ENCODE measurements at places on chromosomes 5 and 9.

DNA sequence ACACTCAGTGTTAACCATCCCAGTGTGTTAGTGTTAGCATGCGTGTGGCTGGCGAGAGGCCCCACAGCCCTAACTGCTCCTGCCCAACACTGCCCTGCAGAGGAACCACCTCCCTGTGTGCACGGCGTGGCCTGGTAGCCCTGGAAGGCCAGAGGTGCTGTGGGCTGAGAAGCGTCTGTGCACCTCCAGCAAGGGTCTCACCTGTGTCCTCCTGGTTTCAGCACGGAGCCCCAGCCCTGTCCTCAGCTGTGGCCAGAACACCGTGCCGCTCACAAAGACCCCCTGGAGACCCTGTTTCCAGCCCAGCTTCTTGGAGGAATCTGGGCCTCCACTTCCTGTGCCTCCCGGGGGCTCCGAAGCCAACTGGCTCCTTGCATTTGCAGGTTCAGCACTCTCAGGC lies 56.1 kb upstream of the NRARP start:
- no peak for DNase-seq

GRCh38 chr5:92237896-92238295 lies 854.8 kb upstream of the ARRDC3 start:
- no peak for DNase-seq

GRCh38 chr5:115557667-115558387 lies 13.3 kb upstream of the FEM1C start:
- DNase-seq = no peak

GRCh38 chr5:154508114-154508513 lies 30.1 kb upstream of the HAND1 start:
- no peak for DNase-seq

- DNase-seq = no peak
Observed at GRCh38 chr5:42840842-42841567, 29.3 kb upstream of the SELENOP start.

DNA sequence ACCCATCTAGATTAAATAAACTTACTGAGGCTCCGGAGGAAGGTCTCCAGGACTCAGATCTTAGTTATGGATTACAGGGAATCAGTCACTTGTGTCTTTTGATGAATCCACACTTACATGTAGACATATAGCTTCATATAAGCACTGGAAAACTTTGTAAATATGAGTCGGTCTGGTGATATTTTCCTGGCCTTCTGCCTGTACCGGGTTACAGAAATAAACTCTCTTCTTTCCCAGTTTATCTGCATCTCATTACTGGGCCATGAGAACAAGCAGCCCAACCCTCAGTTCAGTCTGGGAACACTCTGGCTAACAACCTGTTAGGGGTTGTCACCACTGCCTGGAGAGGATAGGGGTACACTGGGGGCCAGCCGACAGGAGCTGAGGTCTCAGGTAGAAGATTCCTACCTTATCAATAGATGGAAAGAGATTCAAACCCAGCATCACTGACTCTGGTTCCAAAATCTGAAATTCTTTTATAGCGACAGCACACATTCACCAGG lies 59.1 kb downstream of the THBS4 start:
- no peak for DNase-seq

DNA sequence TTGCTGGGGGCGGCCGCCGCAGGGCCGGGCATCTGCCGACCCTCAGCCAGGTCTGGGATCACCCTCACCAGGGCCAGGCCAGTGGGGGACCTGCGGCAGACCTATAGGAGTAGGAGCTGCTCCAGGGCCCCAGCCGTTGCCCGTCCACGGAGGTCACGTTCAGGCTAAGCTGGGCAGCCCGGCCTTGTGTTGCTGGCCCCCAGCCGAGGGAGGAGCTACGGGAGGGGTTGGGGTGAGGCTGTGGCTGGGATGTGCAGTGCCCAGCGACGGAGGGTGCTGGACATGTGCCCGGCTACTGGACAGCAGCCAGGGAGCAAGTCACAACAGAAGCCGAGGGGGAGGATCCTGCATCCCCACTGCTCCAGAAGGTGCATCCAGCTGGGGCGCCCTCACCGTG lies 39.6 kb upstream of the SLC6A19 start:
- no peak for DNase-seq

DNA sequence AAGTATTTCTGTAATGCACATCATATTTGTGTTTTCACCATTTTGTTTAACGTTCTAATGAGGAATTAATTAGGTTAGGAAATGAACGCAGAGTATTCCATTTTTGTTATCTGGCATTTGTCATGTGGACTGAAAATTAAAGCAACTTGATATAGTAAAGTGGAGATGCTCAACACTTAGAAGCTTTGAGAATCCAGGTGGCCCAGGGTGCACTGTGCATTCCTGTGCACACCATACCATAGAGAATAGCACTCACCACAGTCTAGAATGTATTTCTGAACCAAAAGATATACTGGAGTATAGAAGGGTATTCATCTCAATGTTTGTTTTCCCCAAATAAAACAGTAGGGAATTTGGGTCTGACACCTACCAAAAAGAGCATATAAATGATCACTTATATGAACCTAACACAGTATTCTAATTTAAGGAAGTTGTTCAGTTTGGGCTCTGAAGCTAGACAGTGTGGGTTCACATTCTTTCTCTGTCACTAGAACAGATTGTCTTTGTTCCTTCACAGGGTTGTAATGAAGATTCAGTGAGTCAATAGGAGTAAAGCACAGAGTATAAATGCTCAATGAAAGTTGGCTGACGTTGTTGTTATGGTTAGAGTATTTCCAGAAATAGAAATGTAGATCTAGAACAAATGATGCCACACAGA lies 125.6 kb upstream of the DMRT1 start:
- DNase-seq = no peak

DNA sequence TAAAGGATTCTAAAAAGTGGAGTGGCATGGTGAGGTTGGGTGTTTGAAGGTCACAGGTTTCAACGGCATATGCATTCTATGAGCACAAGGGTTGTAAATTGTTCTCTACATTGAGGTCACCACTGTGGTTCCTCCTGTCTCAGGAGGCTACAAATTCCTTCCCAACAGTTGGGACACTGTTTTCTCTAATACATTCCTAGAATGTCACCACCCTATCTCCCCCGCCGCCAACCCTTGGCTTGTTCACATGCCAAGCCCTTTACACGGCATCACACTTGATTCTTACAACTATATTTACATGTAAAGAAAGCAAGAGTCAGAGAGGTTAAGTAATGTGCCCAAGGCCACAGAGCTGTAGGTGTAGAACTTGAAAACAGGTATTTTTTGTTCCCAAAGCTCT lies 315.1 kb downstream of the RAB3C start:
- no peak for DNase-seq

GRCh38 chr5:165086465-165086864 lies 1581.0 kb downstream of the MAT2B start:
- no peak for DNase-seq

DNA sequence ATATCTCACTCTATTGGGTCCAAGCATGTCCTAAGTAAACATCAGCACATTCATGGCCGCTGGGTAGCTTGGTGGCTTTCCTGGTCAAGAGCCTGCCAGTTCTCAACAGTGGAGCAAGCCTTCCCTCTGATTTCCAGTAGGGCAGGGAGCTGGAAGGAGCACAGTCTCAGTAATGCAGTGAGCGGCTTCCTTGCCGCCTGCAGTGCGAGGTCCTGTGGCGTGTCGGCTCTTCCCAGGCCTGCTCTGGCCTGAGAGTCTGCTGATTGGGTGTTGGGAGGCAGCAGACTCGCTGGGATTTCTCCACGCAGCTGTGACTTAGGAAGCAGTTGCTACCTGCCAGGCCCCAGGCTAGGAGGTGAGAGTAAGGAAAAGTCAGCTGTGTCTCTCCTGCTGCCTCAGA lies 51.3 kb downstream of the SPTAN1 start:
- DNase-seq = no peak

DNA sequence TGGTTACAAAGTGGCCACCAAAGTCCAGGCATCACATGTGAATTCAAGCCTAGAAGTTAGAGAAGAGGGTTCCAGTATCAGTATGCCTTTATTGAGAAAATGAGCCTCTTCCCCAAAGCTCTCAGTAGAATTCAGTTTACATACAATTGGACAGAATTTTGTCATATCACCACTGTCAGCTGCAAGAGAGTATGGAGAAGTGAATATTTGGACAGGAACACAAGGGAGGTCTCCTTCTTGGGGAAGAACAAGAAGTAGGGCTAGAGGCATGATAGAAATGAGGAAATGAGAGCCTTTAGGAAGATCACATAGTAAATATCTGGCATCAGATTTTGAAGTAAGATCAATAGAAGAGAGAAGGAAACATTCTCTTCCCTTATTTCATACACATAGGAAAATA lies 27.8 kb upstream of the VLDLR start:
- no peak for DNase-seq

- DNase-seq = no peak
Observed at GRCh38 chr9:91445135-91445534, 21.5 kb upstream of the NFIL3 start.

GRCh38 chr5:151454889-151455288 lies 7.5 kb downstream of the SLC36A1 start:
- no peak for DNase-seq

DNA sequence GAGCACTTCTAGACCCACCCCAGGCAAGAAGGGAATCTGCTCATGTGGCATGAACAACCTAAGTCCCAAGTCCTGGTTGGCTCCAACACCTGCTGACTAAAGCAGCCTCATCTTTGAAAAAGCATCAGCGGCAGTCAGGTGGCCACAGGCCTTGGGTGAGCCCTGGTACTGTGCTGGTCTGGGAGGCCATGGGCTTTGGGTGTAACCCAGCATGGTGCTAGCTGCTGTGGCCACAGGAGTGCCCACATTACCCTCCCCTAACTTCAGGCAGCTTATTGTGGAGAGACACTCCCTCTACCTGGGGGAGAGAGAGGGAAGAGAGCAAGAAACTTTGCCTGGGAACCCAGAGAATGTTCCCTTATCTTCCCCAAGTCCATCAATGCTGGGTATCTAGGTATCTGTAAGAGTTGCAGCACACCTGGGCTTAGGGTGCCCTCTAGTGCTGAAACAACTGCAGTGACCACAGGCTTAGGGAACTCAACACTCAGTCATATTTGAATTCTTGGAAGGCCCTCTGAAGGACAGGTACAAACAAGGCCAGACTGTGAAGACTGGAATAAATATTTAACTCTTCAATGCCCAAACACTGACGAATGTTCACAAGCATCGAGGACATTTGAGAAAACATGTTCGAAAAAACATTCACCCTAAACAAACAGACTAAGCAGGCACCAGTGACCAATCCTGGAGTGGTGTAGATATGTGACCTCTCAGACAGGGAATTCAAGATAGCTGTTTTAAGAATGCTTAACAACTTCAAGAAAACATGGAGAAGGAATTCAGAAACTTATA lies 69.9 kb upstream of the OR2K2 start:
- DNase-seq = no peak

DNA sequence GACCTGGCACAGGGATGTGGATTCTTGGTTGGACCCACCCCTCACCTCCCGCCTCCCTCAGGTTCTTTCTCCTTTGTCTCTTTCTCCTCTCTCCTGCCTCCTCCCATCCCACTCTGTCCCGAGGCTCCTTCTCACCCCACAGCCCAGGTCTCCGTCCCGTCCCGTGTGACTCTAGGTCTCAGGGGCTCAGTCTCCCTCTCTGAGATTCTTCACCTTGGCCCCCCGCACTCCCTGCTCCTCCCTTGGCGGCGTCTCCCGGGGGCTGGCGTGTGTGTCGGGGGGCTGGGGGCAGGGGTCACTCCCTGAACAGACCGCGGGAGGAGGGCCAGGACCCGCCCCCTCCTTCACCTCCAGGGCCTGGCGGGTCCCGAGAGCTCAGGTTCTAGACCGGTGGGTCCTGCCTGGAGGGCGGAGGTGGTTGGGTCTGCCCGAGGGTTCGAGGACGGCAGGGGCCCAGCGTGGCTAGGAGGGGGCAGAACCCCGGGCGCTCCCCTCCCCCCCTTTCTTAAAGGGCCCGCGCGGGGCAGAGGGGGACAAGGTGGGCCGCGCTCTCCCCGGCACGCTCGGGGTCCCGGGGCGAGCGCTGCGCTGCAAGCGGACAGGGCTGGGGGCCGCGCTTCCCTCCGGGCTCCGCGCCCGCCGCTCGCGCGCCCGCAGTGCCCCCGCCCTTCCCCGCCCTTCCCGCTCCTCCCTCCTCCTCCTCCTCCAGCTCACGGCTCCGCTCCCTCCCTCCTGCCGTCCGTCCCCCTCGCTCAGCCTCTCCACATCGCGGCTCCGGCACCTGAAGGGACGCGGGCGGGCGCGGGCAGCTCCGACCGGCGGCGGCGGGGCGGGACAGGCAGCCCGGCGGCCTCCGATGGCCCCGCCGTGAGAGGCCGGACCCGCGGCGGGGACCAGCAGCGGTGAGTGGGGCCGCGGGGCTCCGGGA lies at the start of gene PSD2:
PSD2 (plus strand) TSS at position 735 of the 928 bp plus-strand sequence. CDS start 13,633 bp downstream, outside the sequence.
- no peak for DNase-seq

DNA sequence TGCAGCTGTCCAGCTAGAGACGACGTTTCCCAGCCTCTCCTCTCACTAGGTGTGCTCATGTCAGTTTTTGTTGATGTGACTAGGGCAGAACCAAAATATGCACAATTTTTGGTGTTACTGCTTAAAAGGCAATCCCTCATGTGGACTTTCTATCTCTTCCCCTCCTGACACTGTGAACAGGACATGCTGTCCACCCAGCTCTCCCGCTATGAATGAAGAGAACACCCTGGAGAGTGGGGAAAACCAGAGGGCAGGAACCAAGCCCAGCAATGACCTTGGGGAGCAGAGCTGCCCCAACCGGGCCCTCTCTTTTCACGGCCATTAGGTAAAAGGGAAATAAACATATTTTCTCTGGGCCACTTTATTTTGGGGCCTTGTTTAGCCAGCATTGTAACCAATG lies 46.7 kb upstream of the TBC1D2 start:
- DNase-seq = no peak

GRCh38 chr9:96884443-96884842 lies 30.1 kb upstream of the ZNF782 start:
- no peak for DNase-seq

GRCh38 chr9:69697475-69697874 lies 25.3 kb upstream of the APBA1 start:
- no peak for DNase-seq

DNA sequence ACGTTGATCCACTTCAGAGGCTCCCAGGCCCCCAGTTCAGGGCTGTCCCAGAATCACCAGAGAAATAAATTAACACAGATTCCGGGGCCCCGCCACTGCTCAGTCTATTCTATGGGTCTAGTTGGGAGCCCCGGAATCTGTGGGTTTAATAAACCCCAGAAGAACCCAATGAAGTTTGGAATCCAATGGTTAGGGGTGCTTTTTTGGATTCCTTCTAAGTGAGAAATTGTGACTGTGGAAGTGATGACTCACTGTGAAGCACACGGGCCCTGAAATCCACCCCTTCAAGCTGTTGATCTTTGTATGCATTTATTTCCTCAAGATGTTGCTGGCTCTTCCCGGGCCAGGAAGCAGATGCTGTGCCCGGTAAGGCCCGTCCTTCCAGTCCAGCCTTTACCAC lies 57.3 kb upstream of the SLC28A3 start:
- DNase-seq = peak; percentile 44

DNA sequence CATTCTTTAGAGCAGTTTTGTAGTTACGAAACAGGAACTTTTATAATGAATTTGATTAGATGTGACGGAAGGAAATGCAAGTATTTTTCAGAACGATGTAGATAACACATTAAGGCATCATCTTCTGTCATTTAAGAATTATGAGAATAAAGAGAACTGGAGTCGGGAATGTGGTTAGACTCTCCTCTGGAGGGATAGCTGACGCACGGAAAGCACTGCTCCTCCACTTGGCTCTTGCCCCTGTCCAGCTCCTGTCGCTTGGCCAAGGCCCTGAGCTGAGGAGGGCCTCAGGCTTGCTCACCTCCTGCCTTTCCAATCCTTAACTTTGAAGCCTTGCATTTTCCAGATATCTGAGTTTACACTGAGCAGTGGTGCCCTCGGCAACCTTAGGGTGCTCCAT lies 60.5 kb downstream of the MAP1B start:
- DNase-seq = no peak
